Stimulated activated CD8-positive, alpha-beta memory T cell treated with anti-CD3 and anti-CD28 coated beads, Interleukin-4, amount 100 ng/mL, for 1 hour (primary cell): ENCODE measurements at places on chromosomes 11 and 22.

- DNase-seq, result no peak
Observed at GRCh38 chr22:21054714-21055563, 9.2 kb downstream of the LRRC74B start.

GRCh38 chr22:49971232-49972162, 10.9 kb downstream of the PIM3 start:
- no peak for DNase-seq

DNA sequence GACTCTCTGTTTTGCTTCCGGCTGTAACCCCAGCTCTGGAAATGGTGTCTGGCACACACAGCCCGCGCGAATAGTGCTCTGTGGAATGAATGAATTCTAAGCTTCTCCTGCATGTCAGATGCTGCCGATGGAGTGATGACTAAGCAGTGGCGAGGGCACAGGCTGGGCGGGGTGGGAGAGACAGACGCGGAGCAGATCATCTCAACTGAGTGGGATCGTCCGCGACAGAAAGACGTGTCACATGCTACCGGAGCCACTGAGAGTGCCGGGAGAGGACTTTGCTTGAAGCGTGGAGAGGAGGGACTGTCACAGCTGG, 334.5 kb downstream of the CTTN start:
- DNase-seq, result no peak

- DNase-seq, result no peak
Observed at GRCh38 chr11:63608353-63609345, 5.6 kb downstream of the PLAAT3 start.

DNA sequence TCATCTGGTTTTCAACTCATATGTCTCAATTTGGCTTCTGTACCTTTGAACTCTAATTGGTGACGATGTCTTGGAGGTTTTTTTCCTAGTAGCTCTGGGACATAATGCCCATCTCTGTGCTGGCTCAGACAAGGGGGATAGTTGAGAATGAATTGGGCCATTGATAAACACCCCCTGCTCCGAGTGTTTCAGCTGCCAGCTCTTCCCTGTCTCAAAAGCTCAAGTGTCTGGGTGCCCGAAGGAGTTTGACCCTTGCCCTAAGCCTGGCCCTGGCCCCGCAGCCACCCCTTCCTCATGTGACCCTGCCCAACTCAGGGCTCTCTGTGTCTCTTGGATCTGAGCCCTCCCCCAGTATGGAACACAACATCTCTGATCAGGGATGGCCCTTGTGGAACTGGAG, 3.0 kb downstream of the INSC start:
- no peak for DNase-seq

- no peak for DNase-seq
Observed at GRCh38 chr22:39543095-39543494, 10.5 kb upstream of the RPS19BP1 start.

- no peak for DNase-seq
Observed at GRCh38 chr22:26484360-26484706, 656 bp downstream of the SRRD start.

DNA sequence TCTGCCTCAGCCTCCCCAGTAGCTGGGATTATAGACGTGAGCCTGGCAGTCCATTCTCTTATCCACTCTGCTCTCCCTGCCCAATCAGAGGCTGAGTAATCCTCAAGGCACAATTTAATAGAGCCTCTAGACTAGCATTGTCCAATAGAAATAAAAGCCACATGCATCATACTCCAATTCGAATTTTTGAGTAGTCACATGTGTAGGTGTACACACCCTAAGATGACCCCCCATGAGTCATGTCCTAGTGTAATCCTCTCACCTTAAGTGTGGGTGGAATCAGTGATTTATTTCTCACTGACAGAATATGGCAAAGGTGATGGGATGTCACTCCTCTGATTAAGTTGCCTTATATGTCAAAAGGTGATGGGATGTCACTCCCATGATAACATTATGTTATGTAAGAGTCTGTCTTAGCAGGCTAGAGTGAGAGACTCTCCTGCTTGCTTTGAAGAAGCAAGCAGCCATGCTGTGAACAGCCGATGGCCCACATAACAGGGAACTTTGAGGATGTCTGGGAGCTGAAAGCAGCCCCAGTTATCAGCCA, 61.3 kb downstream of the MN1 start:
- DNase-seq, result no peak

DNA sequence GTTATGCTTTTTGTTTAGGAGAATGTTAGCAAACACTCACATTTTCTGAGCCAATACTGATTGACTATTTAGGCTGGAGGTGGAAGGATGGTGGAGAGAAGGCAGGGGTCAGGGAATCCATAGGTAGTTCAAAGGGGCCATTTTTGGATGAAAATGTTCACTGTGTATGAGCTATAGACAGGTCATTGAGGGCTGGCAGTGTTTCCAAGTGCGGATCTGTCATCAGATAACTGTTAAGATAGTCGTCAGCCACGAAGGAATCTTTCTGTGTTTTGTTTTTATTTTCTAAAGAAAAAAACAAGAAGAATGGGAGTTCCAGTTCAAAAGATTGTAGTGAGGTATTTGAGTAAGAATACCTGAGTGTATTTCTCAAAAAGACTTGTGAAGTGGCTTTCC, 3.1 kb downstream of the KCNJ5 start:
- no peak for DNase-seq

DNA sequence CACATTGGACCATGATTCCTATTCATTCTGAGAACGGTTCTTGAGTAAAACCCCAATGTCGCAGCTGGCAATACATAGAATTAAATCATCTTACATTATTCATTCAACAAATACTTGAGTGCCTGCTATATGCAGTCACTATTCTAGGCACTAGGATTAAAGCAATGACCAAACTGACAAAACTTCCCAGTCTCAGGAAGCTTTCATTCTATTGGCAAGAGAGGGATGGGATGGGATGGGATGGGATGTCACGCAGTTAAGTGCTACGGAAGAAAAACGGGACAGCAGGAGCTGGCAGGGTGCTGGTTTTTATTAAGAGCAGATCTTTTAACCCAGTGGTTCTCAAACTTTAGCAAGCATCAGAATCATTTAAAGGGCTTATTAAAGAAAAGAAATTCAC, 2.9 kb downstream of the PAK1 start:
- DNase-seq, result no peak

GRCh38 chr22:23824476-23825245, 14.1 kb downstream of the DERL3 start:
- no peak for DNase-seq

GRCh38 chr22:32073262-32073661, 30.2 kb downstream of the SLC5A1 start:
- no peak for DNase-seq

DNA sequence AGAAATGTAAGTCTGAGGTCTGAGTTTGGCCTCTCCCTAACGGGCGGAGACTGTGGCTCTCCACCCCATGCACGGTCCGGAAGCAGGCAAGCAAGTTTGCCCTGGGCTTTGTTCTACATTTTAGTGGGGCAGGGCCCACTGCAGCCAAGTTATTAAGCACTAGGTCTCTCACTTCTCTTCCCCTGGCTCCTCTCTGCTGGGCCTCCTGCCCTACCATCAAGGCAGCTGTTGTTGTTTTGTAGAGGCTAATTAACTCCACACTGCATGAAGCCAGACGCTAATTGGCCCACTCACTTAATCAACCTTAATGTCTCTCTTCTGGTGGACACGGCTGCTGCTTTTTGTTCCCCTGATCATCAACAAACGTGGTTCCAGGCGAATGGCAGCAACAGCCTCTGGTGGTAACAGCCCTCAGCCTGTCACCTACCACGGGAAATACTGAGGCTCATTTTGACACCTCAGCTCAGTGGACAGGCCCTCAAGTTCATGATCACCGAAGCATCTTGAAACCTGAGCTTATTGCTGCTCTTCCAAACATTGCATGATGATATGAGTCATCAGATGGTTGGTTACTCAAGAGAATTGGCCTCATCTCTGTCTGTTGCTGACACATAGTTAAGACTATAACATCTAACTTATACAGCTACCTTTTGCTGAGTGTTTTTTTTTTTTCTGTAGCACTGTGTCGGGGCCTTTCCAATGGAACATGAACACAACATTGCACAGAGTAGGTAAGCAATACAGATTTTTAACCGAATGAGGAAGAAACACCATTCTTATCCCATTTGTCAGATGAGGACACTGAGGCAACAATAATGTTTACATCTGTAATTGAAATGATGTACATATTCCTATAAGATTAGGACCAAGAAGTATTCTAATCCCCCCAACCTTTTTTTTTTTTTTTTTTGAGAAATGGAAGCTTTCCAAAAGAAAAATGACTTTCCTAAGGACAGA, 20.8 kb upstream of the LMO2 start:
- no peak for DNase-seq

DNA sequence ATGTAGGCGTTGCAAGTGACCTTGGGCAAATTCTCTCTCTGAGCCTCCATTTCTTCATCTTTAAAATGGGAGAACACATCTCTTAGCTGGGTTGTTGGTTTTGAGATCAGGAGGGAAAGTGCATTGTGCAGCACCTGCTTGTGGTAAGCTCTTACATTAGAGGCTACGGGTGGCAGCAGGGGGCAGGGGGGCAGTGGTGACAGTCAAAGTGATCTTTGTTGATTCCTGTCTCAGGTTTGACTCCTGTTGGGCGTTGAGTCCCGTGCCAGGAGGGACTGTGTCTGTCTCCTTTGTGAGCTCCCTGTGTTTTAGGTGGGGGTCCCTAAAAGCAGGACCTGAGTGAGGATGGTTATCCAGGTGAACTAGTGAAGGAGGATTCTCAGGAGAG, 101.7 kb downstream of the TP53I11 start:
- DNase-seq, result no peak

DNA sequence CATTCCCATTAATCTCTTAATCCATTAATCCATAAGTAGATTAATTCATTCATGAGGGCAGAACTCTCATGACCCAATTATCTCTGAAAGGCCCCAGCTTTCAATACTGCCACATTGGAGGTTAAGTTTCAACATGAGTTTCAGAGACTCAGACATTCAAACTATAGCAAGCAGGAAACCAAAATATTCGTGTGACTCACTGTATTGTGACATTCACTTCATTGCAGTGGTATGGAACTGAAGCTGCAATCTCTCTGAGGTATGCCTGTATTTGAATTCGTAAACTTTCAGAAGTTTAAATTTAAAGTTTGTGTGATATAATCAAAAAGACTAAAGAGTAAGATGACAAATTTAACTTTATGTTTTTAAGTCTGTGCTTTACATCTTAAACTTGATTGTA, 2.9 kb upstream of the OR52J3 start:
- DNase-seq, result no peak

DNA sequence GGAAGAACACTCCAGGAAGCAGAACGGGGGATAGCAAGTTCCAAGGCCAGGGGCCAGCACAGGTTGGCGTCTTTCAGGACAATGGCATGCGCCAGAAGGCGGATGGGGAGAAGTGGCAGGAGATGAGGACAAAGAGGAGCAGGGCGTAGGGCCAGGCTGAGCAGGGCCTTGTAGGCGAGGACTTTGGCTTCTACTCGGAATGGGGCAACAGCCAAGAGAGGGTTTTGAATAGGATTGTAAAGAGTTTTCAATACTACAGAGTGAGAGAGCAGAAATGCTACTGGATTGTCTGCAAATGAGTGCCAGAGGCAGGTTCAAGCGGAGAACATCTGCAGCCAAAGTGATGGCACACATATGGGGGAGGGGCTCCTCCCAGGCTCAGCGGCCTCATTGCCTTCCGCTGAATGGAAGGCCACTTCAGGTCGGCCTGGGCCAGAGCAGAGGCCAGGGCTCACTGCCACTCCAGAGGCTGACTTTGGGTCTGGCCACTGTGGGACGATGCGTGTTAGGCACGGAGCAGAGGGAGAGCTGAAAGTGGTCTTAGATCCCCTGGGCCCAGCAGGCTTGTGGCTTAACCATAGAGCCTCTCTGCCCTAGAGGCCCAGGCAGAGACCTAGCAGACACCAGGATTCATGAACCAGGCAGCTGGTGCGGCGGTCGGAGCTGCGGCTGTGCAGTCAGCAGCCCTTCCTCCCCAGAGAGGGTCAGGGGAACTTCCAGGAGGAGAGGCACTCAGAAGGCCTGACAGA, 118.2 kb downstream of the DSCAML1 start:
- DNase-seq, result no peak

DNA sequence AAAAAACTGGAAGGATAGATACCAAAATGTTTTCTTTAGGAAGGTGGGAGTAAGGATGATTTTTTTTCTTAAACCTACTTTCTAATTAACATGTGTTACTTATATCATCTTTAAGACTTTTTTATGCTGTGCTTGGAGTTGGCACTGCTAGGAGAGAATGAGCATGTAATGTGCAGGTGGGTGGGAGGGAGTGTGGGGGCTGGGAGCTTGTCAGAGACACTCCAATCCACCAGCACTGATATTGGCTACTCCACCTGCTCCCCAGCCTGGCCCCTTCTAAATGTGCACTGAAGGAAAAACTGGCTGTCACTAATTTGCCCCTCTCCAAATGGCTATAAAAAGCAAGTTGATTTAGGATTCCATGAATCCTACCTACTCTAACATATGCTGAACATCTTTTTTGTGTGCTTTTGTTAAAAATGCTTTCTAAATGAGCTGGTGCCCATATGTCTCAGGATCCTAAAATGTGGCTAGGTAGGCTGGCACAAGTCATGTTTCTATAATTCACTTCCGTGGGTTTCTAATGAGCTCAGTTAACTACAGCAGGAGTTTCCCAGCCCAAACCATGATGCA, 44.3 kb upstream of the BMAL1 start:
- DNase-seq, result no peak
